ENCODE measurements at places on chromosomes 7 and 10.

DNA sequence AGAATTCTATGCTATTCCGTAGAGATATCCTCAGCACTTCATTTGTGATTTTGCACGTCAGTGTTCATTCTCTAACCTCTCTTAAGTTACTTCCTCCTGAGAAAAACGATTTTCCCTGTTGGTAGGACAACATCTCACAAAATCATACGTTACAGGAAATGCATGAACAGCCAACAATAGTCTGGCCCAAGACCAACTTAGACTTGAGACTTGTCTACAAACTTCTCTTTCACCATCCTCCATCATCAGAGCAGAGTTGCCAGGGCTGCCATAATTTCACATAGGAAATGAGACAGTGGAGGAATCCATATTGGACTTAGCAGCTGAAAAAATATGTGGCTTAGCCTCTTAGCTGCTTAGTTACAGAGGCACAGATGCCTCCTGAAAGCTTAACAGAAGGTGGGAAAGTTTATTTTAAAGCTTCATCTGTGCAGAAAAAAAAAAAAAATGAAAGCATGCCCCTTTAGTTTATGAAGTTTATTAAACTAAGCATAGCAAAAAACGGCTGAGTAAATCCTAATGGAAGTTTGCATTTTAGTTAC, 222.5 kb upstream of the CACNA2D1 start:
- no peak for DNase-seq

DNA sequence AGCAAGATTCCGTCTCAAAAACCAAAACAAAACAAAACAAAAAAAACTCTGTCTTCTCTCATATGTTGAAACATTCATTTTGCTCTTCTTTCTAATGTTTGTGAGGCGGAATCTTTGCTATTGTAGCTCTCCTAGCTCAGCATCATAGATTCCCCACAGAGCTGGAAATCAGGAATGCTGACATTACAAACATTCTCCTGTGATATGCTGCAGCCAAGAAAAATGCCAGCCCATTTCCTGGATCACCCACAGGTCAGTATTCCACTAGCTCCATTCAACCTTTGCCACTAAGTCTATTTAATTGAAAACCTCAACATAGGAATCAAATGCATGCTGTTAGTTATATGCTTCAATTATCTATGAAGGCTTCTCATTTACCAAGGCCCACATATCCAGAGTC, 186.3 kb downstream of the IPMK start:
- no peak for DNase-seq

DNA sequence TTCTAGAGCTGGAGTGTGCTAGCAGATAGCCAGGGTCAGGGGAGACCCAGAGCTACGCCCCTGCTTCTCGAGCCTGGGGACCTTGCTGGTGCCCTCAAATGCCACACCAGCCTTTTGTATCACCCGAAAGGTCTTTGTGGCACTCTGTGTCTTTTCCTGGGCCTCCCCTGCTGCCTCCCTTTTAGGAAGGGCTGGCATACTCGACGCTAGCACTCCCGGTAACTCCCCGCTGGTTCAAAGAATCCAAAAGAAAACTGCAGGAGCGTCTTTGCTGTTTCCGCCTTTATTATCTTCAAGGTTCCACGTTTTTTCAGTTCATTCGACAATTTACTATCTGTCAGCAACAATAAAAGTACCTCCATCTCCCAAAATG, 36.3 kb downstream of the CTBP2 start:
- no peak for DNase-seq

DNA sequence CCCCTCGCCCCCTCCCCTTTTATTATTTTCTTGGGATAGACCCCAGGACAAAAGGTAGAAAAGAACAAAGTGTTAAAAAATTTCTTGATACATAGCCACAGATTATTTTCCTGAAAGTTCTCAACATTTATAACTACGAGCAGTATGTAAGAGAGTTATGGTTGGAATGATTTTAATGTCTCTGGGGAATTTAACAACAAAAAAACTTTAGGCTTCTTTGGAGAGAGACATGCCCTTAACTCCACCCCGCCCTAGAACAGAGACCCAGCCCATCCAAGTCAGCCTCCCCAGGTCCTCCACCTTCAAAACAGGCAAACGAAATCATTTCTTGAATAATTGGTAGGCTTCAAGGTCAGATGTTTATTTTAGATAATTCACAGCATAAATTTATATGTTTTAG, 97.1 kb downstream of the TCF7L2 start:
- no peak for DNase-seq

DNA sequence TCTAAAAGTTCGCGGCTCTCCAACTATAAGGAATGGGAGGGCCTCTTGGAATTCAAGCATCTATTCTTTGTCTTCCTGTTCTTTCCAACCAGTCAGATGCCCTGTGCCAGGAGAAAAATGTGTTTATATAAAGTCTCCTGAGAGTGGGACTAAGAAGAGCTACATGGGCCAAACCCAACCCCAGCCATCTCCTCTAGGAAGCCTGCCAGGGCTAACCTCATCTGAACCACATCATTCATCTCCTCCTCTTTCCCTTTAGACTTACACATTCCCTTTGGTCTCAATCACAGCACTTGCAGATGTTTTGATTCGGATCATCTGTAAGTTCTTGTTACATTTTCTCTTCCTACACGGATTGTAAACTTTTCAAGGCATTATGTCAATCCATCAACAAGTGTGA, 62.6 kb downstream of the DOCK4 start:
- peak; percentile 57 for DNase-seq

- no peak for DNase-seq
Observed at GRCh38 chr7:110168010-110168409, 922.9 kb upstream of the LRRN3 start.

DNA sequence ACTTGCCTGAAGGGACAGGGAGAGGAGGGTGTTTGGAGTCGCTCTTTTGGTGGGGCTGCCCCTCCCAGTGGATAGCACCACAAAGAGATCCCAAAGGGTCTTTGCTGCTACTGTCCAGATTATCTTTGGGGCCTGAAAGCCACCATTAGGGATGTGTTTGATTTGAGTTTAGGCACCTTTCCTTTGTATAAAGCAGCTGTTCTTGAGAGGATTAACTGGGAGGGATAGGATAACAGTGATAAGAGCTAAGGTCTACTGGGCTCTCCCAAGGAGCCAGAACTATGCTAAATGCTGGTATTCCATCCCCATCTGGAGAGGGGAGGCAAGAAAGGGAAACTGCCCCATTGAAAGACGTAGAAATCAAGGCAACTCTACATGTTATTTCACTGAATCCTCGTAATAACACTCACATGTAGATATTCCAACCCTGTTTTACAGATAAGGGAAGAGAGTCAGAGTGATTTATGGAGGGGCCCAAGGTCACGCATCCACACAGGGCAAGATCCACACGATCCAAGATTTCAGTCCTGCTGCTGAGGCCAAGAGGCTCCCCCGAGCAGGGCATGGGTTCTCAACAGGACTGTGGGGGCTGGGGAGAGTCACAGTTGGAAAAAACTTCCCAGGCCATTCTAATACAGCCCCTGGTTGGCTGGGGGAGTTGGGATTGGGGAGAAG, 11.1 kb upstream of the TCF7L2 start:
- DNase-seq = no peak
